ENCODE measurements at places on chromosomes 6 and 20.

GRCh38 chr20:6828794-6829423, 61.4 kb downstream of the BMP2 start:
- peak; percentile 67 for DNase-seq

GRCh38 chr6:169824848-169825557, 73.6 kb downstream of the ERMARD start:
- DNase-seq = no peak

GRCh38 chr6:13425270-13425873, 62.0 kb downstream of the GFOD1 start:
- no peak for DNase-seq

GRCh38 chr20:43408848-43409576, 48.7 kb upstream of the SRSF6 start:
- peak; percentile 0 for DNase-seq

Measured in NCI-H1694 treated with DMSO at 0.1 percent for 48 hours (cell line).